ENCODE measurements at places on chromosomes 7 and 10.

- no peak for DNase-seq
These were observed 57.8 kb upstream of the ANKRD30A start for GRCh38 chr10:37067576-37067975.

GRCh38 chr7:70630818-70631457 is 501.0 kb upstream of the GALNT17 start:
- no peak for DNase-seq

DNA sequence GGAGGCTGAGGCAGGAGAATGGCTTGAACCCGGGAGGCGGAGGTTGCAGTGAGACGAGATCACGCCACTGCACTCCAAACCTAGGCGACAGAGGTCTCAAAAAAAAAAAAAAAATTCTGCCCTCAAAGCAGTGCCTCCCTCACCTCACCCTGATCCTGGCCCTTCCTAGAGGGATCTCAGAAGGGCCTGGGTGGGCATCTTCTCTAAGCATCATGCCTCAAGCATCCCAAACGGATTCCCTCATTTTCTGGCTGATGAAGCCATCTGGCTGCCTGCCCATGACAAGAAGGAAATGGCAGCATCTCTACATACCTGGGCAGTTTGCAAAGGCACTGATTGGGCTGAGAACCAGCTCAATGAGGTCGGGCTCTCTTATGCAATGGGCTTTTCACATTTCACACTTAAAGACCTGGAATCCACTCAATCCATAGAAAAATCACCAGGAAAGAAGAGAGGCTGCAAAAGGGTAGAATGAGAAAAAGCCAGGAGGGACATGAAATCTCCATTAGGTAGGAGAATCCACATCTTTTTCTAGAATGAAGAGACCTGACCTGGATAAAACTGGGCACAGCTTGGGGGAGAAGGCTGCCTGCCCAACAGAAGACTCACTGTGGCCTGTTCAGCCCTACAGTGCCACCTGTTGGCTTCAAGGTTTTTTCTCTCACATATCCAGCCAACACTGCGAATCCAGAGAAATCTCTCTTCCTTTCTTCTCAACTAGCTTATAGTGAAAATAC is 48.1 kb downstream of the PDLIM1 start:
- no peak for DNase-seq

DNA sequence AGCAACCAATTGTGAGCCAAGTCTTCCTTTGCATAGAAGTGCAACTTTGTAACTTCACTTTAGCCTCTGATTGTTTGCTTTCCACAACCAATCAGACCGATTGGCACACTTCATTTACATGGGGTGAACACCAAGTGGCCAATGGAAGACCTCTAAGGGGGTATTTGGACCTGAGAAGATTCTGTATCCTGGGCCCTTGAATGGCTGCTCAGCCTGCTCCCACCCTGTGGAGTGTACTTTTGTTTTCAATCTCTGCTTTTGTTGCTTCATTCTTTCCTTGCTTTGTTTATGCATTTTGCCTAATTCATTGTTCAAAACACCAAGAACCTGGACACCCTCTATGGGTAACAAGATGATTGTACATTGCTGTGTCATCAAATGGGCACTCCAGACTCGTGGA is 385.7 kb upstream of the NRP1 start:
- DNase-seq: no peak

DNA sequence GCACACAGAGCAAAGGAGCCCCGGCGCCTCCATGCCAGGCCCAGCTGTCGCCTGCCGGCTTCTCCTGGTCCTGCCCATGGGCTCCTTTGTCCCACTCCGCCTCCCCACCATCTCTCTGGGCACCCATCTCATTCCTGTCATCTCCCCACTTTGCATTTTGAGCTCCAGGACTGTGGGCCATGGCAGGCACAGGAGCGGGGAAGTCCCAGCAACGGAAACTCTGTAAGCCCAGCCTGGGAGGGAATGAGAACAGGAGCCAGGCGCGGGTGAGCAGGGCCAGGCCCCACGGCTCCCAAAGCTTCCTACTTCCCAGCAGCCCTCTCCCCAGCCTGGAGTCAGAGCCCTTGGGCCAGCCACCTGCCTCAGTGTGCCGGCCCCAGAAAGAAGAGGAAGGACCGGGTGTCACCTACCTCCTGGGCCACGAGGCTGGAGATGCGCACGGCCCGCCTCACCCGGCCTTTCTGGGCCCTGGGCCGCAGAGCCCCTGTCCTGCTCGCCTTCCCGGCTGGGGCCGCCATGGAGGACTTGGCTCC is 23.1 kb downstream of the KCNH2 start:
- DNase-seq: no peak

All from coronary artery (tissue), 2 donors.